Stimulated activated naive CD8-positive, alpha-beta T cell treated with anti-CD3 and anti-CD28 coated beads, Interleukin-15, Interleukin-2, amounts not matched to agents 100 U/mL and 50 U/mL, for 24 hours (primary cell): ENCODE measurements at places on chromosomes 12 and 14.

DNA sequence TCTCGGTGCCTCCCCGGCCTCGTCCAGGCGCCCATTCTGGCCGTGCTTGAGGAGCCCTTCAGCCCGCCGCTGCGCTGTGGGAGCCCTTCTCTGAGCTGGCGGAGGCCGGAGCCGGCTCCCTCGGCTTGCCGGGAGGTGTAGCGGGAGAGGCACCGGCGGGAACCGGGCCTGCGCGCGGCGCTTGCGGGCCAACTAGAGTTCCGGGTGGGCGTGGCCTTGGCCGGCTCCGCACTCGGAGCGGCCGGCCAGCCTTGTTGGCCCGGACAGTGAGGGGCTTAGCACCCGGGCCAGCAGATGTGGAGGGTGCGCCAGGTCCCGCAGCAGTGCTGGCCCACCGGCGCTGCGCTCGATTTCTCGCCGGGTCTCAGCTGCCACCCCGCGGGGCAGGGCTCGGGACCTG, 168.7 kb upstream of the RPL10L start:
- DNase-seq = no peak

GRCh38 chr12:70929029-70929428, 8.5 kb upstream of the PTPRR start:
- no peak for DNase-seq

- no peak for DNase-seq
These were observed 4.4 kb upstream of the EIF5 start for GRCh38 chr14:103329401-103330347.

GRCh38 chr12:110015132-110015531, 15.9 kb downstream of the ANKRD13A start:
- DNase-seq = no peak

- DNase-seq = no peak
These were observed 1.5 kb upstream of the ZDHHC22 start for GRCh38 chr14:77143071-77143470.
